ENCODE measurements at places on chromosomes 16 and 17. TPM values are rescaled to one million over a fixed set of nuclear protein-coding genes. Genes with fewer than 3 reads are reported as not detected.

Gene SLC25A39
- total RNA-seq, result 91.8 TPM

Gene SEC14L5
- 1.6 TPM for total RNA-seq

Gene ELOB
- 296 TPM for total RNA-seq

Gene NUBP2
- 39.3 TPM for total RNA-seq

Gene SYT17
- total RNA-seq, result 13.3 TPM

Gene KRTAP2-1
- not detected for total RNA-seq

Gene SLC9A5
- 2.6 TPM for total RNA-seq

Gene USP43
- 13.6 TPM for total RNA-seq

DNA sequence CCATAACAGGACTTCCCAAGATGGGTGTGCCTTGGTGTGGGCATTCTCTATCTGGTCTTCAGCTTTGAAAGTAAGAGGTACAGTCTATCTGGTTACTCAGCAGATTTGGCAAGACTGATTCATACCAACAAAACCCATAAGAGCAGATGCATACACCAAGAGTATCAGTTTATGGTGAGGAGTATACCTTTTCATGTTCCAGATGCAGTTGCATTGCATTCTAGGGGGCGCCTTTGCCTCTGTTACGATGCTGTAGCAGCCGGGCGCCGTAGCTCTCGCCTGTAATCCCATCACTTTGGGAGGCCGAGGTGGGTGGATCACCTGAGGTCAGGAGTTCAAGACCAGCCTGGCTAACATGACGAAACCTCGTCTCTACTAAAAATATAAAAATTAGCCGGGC, 31.1 kb upstream of the CARMIL2 start:
- DNase-seq, result no peak

DNA sequence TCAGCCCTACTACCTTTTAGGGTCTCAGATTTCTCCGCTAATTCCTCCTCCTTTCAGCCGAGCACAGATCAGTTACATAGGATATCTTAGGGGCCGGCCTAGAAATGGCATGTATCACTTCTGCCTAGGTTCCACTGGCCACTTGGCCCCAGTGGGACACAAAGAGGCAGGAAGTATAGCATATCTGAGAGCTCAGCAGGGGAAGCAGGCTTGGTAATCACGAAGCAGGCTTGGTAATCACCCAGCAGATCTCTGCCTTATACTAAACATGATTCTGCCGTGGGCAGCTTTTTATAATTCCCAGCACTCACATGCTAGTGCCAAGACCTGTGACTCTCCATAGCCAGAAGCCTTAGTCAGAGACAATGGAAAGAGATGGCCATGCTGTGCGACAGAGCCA, 59.6 kb upstream of the CACNG5 start:
- no peak for DNase-seq

GRCh38 chr17:70332356-70333210, 163.3 kb downstream of the KCNJ2 start:
- peak; percentile 57 for DNase-seq

GRCh38 chr17:34071886-34072420, 183.1 kb upstream of the CCL2 start:
- DNase-seq, result no peak

DNA sequence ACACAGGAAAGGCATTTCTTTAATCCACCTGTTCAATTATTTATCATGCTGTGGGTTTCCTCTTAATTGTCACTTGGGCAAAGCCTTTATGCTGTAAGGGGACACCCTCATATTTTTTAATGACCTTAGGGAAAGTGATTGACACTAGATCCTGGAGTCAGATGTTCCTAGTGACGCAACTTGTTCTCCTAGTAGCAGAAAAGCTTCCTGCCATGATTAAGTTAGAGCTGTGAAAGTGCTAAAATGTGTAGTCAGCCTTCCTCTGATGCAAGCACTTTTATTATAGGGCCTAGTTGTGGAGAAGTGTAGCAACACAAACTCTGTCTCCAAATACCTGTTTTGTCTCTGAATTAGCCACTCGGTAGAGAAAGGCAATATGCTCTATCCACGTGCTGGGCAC, 12.3 kb downstream of the TMEM100 start:
- no peak for DNase-seq

DNA sequence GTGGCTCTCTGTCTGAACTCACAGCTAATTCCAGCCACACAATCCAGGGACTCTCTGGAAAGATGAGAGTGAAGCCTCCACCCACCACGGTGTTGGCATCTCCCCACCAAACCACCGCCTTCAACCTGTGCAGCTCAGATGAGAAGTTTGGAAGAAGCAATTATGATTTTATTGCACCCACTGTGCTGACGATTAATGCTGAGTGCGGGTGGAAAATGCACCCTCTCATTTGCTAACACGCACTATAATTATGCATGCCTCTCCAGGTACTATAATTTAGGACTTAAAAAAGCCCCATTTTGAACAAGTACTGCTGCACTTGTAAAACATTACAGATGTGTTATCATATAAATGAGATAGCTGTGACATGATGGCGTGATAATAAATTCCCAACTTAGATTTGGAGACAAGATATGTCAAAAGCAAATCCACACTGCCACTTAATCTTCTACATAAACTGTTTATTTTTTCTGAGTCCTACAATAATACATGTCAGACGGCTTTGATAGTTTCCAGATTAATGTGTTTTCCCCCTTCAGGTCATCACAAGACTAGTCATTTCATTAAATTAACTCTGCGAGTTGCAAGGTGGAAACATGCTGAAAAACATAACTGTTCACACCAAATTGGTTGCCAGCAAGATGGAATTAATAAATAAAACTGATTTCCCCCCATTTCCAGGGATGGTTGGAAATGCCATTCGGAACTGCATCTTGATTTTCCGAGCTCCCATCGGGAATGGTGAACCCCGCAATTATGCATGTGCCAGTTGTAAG, 466.5 kb upstream of the MAF start:
- DNase-seq, result no peak

DNA sequence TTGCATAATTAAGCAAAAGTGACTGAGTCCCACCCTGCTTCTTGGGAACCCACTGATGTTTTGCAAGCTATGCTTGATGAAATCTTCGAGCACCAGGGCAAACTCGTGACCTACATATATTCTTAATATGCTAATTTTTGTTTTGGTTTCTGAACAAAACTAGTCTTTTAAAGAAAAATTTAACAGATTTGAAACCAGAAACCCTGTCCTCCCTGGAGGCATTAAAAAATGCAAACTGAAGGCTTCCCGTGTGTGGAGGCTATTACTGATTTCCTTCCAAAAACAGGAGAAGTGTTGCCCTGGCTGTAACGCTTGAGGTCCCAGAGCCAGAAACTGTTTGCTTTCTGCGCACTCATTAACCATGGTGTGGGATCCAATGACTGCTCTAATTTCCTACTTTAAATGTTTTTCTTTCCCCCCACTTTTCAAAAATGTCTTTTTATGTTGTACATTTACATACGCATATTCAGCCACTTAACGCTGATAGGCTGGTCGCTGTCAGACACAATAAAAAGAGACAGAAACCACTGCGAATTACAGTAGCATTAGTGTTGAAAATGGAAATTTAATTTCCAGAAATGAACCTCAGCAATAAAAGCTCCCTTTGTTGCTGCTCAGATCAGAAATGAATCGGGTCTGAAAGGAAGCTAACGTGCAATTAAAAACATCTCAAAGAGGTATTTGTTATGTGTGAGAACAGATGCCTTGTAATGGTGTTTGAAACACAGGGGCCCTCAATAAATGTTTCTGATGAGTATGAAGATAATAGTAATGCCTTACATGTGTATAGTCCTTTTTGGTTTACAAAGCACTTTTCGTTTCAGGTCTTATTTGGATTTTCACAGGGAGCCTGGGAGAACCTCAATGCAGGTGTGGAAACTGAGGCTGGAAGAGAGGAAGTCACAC, 39.9 kb upstream of the IRX6 start:
- no peak for DNase-seq

GRCh38 chr17:1376061-1376460, 24.0 kb downstream of the YWHAE start:
- no peak for DNase-seq

GRCh38 chr17:76543482-76543825, 3.6 kb downstream of the PRCD start:
- DNase-seq, result no peak

GRCh38 chr16:35352431-35352830, 1893.0 kb downstream of the TP53TG3F start:
- DNase-seq, result peak; percentile 33

GRCh38 chr17:34781571-34782108, 179.6 kb downstream of the CCT6B start:
- no peak for DNase-seq

GRCh38 chr16:88869673-88869980, 3.2 kb upstream of the PABPN1L start:
- DNase-seq, result no peak

GRCh38 chr16:8286348-8286747, 304.0 kb downstream of the TMEM114 start:
- DNase-seq, result no peak
